Esophagus muscularis mucosa (tissue), 4 donors: ENCODE measurements at places on chromosomes 12 and 14. TPM values are rescaled to one million over a fixed set of nuclear protein-coding genes. Genes with fewer than 3 reads are reported as not detected.
A peak's percentile ranks its signal among the peaks of the same experiment; 100 is the strongest.

DNA sequence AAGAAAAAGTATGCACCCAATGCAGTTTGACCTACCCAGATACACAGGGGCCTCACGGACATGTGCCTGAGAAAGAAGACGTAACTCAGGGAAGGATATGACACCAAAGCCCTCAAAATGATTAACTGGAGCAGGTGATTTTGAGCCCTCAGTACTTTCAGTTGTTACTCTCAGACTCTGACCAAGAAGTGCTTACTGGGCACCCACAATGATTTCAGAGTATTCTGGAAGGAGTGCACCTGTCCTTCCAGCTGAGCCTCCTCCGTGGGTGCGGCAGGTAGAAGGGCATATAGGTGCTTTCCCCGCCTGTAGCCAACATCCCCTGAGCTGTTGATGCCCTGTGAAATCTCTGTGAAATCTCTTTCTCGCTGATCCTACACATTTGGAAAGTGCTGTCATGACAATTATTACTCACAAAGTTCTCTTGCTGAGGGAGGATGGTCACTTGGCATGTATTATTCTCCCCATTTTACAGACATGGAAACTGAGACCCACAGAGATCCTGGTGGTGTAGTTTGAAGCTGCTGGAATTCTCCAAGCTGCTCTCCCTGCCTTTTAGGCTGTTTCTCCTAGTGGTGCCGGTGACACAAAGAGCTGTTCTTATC, 154.3 kb upstream of the CCND2 start:
- peak; percentile 72 for DNase-seq

DNA sequence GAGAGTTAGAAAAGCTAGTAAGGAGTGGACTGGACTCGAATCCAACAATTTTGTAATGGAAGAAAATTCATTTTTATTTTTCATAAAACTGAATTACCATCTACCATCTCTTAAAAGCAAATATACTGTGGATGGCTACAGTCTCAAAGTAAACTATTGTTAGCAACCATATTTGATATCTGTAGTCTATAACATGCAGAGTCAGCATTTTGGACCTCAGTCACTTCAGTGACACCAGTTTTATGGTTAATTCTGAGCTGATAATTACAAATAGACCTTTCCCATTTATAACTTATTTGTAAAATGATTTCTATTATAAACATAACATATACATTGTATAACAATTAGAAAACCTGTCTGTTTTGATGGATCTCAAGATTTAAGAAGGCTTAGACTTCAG, 2.0 kb downstream of the KRAS start:
- no peak for DNase-seq

DNA sequence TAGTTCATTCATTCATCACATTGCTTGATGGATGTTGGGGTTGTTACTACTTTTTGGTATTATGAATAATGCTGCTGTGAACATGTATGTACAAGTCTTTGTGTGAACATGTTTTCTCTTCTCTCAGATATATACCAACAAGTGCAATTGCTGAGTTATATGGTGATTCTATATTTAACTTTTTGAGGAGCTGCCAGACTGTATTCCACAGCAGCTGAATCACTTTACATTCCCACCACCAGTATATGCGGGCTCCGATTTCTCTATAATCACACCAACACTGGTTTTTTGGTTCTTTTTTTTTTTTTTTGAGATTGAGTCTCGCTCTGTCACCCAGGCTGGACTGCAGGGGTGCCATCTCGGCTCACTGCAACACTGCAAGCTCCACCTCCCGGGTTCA, 22.2 kb upstream of the PLEKHG6 start:
- DNase-seq: no peak

- DNase-seq: no peak
Observed at GRCh38 chr14:28412077-28412476, 354.5 kb upstream of the FOXG1 start.

The ALG10 gene
- total RNA-seq: 8.7 TPM

The ABHD12B gene
- total RNA-seq: not detected

DNA sequence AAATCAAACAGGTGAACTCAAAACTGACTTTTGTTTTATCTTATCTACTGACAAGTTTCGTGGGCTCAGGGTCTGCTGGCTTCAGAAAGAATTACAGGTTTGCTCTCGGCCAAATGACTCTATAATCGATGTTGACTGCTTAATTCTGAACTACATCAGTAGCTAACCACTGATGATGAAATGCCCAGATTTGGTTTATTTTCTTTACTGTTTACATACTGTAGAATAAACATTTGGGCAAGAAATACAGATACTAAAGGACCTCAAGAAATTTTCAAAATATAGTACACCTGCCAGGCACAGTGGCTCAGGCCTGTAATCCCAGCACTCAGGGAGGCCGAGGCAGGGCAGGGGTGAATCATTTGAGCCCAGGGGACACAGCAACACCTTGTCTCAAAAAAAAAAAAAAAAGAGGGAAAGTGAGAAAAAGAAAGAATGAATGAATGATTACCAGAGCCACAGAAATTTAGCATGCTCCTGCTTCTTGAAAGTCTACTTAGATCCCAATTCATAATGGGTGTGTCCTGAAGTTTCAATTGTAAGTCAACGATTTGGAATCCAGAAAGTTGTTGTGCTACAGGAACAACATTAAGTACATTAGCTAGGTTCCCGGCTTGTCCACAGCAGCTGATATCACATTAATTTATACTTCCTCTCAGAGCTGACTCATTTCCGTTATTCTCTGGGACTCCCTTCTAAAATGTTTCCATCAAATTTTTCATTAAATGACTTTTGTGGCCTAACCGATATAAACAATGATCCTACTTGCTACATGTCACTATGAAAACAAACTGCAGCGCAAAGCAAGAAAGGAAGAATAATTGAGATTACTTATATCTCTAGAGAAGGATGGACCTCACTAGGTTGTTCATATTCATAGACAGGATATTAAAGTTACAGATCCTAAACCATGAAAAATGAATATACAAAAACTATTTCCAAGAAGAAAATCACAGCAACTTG, 134.3 kb downstream of the MED13L start:
- DNase-seq: no peak

DNA sequence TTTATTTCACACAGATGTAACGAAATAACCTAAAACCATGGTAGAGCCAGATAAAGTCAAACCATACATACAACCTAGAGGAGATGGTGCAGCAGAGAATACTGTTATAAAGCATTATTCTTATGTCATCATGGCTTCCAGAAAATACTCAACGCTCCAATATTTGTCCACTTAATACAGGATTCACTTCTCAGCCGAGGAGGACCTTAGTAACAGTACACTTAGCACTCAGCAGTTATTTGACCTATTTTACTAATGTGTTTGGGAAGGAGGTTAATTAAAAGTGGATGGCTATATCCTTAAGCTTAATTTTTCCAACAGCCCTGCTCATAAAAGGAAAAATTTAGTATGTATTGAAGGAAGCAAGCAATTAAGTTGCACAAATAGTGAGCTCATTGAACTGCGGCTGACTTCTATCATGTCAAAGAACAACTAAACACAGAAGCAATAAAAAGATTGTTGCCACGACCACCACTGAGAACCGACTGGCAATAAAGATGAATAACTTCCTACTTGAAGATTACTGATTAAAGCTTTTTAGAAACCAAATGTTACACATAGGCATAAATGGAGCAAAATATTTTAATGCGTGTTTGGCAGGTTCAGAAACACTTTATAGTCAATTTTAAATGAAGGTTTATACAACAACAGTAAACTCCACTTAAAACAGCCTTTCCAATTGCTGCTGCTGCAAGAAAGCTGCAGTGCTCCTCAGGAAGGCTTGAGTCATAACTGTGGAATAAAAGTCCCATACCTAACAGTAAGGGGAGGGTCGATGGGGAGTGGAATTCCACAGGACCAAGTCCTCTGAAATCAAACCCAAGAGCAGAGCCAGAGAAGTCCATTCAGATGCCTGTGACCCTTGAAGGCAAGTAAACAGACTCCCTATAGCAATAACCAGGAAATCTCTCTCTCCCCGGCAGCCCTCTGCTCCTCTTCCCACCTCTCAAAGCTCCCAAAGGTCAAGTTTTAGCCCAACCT, 218.9 kb upstream of the CDKN3 start:
- DNase-seq: no peak

GRCh38 chr14:91330856-91331255, 86.4 kb upstream of the GPR68 start:
- no peak for DNase-seq

DNA sequence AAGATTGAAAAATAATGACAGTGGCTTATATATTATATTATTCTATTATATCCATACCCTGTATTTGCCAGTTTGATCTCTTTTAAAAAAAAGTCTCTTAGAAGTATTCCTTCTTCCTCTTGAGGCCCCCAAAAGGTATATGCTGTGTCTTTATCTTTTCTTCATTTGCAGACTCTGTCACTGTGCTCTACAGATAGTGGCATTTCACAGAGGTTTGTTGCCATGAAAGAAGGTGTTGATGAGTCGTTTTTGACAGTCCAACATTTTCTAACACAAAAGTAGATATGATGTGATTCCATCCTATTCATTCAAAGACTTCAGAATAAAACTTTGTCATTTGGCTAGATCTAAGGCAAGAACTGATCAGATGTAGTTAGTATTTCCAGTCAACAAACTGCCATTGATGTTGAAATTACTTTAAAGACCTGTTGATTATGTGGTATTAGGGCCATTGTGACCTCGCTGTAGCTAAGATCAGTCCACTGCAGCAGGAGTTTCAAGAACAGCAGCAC, at the start of gene CCDC196:
TSS of gene CCDC196 (plus strand) at position 462 of the 512 bp plus-strand sequence. CDS start 132 bp downstream, outside the sequence.
- no peak for DNase-seq

DNA sequence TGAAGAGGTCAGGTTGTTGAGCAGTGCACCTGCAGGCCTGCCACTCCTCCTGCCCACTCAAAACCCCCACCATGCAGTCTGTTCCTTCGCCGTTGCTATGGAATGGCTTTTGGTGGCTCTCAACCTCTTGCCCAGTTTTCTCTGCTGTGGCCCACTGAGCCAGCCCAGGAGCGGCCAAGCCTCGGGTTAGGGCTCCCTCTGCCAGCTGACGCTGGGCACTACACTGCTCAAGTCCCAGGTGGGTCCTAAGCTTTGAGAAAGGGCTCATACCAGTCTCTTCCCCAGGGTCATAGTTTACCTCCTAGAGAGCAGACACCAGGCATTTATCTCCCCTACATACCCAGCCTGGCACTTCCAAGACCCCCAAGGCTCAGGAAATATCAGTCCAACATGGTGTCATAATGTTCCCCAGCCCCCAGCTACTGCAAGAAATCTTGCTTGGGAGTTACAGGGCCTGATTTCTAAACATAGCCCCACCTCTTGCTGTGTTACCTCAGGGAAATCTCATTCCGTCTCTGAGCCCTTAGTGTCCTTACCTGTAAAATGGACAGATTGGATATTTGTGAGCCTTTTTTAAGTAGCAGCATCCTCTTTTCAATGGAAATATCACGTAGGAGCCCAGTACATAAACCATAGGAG, 59.4 kb downstream of the TSPAN11 start:
- no peak for DNase-seq

DNA sequence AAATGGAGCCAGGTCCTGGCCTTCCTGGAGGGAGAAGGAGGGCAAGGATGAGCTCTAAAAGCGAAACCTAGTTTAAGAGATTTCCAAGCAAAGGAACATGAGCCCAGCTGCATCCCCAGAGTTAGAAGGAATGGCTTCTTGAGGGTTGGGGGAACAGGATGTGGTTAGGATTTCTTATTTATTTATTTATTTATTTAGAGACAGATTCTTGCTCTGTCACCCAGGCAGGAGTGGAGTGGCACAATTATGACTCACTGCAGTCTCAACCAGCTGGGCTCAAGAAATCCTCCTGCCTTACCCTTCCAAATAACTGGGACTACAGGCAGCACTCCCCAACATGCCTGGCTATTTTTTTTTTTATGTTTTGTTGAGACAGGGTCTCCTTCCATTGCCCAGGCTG, 25.3 kb upstream of the TMEM106C start:
- no peak for DNase-seq

DNA sequence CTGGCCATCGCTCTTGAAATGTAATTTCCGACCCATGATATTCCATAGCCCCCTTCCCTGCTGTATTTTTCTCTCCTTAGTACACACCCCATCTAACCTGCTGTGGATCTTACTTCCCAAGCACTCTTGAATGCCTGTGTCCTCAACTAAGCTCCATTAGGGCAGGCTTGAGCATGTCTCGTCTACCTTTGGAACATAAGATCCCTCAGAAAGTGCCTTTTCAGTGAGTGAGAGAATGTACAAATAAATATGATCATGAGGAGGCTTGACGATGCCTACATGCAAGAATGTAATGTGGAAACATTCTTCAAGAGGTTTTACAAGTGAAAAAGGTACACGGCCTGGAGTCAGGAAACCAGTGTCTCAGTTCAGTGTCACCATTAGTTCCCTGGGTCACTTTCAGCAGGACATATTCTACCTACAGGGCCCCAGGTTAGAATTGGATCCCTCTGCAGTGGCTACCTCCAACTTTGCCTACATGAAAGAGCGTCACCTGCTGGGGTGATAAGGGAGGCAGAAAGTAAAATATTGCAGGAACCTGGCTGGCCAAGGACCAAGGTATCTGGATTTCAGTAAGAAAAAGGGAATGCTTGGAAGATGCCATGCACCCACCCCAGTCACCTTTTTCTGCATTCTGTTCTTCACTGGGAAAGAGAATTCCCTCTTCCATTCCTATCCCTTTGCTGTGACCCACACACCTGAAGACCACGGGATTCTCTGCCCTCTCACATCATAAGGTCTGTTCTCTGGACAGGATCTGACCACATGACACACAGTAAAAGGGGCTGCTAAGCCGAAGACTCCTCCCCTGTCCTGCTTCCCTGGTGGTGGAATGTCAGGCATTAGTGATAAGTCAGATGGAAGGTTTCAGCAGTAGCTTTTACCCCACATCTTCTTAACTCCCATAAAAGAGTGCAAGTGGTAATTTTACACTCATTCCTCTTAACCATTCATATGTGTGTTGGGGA, 24.6 kb upstream of the SERPINA1 start:
- no peak for DNase-seq
